Activated CD8-positive, alpha-beta T cell treated with anti-CD3 and anti-CD28 coated beads, Interleukin-2, amount 10 ng/mL, durations not matched to agents 7 days and 5 days (primary cell): ENCODE measurements at places on chromosomes 5 and 9. TPM values are rescaled to one million over a fixed set of nuclear protein-coding genes. Genes with fewer than 3 reads are reported as not detected.

Gene LCN9
- total RNA-seq: not detected

DNA sequence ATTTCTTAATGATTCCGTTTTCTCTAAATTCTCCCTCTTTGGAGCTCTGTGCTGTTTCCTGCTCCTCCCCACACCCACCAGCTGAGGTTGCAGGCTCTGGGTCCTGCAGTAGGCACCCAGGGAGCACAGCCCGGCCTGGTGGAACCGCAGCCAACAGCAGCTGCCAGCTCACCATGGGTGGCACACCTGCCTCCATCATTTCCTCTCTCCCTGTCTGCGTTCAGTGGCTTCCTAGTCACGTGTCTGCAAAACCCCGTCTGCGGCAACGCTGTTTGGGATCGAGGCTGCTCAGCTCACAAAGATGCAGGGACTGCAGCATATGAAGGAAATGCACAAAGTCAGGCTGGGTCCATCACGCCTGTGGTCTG lies 367.8 kb downstream of the IRX2 start:
- no peak for DNase-seq

DNA sequence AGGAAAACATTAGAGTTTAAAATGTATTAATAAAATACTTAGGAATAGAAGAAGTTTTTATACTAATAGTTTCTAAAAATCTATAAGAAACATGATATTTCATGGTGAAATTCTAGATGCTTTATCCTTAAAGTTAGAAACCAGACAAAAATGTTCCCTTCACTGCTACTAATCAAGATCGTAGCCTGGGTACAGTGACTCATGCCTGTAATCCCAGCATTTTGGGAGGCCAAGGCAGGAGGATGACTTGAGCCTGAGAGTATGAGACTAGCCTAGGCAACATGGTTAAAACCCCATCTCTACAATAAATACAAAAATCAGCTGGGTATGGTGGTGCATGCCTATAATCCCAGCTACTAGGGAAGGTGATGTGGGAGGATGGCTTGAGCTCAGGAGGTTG lies 30.4 kb upstream of the KLF9 start:
- DNase-seq: no peak

- no peak for DNase-seq
Observed at GRCh38 chr5:55004729-55005128, 19.3 kb upstream of the GZMK start.

Gene MPDZ
- not detected for total RNA-seq

DNA sequence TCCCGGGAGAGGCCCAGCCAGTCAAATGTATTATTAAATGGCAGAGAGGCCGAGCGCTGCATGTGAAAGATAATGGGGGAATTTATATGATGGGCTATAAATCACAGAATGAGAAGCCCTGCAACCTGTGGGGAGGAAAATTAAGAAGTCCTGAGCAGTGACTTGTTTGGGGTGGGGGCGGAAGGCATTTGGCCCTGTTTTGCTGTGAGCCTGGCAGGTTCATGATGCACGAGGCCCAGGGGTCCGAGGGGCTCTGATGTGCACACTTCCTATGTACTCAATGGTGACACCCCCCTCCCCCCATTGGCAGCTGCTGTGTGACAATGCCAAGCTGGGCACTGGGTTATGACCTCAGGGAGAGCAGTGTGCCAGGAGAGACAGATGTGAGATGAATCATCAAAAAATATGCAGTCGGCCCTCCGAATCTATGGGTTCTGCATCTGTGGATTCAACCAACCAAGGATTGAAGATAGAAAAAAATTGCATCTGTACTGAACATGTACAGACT lies 13.7 kb upstream of the DAB2IP start:
- DNase-seq: no peak

GRCh38 chr9:15268782-15269181 lies 38.2 kb downstream of the TTC39B start:
- DNase-seq: no peak

DNA sequence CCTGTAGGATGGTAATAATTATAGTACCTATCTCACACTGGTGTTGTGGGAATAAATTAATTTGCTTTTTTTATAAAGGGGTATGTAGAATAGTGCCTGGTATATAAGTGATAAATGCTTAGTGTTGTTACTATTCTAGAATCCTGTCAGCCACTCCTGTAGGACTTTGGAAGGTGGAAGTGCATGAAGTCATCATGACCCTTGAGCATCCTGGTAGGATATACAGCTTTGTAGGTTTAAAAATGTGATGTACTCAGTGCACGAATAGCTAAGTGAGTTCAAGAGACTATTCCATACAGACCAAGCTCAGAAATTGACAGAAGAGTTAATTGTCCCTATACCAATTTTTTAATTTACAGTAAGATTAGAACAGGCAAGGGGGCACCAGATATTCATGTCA lies 258.8 kb upstream of the RFX3 start:
- no peak for DNase-seq

DNA sequence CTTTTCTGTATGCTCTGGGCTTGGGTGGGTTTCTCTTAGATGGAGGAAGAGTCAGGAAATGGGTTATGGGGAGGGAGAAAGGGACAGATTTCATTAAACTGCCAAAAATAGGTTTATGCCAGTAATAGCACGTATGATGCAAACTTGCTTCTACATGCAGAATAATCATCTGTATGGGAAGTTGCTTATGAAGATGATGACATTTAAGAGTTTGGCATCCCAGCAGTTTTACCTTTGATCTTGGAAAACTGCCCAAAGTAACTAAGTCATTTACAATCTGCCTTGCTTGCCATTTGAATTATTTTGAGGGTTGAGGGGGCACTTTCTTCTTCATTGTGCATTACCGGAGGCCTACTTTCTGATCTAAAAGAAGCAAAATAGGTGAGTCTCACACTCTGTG lies 282.9 kb upstream of the ANKRD55 start:
- no peak for DNase-seq

DNA sequence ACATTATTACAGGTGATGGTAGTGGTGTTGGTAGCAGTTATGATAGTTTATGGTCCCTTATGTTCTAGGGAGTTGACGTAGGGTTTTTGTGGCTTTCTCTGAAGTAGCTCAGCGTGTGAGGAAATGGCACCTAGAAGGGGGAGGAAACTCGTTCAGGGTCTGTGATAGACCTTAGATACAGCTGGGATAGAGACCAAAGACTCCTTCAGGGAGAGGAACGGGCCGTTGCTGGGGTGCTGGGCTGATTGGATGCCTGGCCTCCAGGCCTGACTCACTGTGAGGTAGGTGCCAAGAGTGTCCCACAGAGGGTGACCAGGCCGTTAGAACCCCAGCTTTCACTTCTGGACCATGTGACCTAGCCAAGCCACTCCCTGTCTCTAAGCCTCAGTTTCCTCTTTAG lies 96.6 kb downstream of the DAB2IP start:
- peak; percentile 53 for DNase-seq

DNA sequence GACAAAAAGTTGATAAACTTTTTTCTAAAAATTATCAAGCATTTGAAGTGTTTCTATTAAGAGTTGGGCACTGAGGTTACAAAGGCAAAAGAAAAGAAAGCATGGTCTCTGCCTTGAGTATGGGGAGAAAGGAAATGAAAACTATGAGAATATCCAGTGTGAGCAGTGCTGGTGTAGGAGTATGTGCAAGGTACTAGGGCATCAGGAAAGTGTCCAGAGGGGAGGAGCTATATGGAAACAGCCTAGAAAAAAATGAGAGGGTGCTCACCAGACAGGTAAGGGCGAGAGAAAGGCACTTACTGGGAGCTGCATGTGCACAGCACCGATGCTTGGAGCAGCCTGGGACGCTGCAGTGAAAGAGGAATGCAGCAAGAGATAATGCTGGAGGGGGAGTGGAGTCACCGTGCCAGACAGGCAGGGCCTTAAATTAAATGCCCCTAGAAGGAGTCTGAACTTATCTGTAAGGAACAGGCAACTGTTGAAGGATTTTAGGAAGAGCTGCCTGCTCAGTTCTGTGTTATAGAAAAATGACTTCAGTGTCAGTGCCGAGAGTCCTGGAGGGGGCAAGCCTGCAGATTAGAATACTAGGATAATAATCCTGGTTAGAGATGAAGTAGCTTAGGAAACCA lies 14.0 kb downstream of the MCC start:
- DNase-seq: no peak

- DNase-seq: no peak
Observed at GRCh38 chr5:168239325-168239724, 52.1 kb upstream of the WWC1 start.

GRCh38 chr9:22389271-22389670 lies 57.4 kb upstream of the DMRTA1 start:
- no peak for DNase-seq

Gene CDC20B
- 0.13 TPM for total RNA-seq

Gene CATSPER3
- total RNA-seq: 0.68 TPM

DNA sequence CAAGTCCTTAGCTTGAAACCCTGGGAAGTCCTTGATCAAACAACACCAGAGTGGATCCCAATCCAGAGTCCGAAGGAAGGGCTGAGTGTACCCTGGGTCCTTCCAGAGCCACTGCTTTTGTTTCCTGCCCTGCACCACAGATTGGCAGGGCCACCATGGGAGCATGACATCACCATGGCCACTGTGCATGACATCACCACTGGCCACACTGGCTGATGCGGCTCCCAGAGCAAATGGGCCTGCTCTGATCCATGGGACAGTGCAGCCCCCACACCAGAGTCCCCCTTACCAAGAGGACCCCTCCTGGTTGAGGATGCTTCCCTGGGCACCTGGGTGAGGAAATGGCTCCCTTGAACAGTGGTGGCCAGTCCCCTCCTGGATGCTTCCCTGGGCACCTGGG lies 9.9 kb downstream of the SLC6A3 start:
- DNase-seq: no peak

DNA sequence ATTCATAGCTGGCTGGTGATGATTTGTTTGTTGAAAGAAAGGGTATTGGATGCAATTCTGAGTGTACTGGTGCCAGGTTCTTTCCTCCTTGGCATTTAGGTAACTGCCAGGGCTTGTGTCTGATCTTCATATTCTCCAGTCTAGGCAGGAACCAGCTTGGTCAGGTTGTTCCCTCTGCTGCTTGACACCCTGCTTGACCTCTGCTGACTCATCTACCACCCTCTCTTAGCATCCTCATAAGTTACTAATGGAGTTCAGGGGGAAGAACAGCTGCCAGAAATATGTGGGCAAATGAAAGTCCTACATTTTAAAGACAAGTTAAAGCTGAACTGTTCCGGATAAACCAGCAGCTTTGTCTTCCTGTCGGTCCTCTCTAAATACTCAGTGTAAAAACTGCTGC lies 116.1 kb upstream of the TNC start:
- DNase-seq: no peak

DNA sequence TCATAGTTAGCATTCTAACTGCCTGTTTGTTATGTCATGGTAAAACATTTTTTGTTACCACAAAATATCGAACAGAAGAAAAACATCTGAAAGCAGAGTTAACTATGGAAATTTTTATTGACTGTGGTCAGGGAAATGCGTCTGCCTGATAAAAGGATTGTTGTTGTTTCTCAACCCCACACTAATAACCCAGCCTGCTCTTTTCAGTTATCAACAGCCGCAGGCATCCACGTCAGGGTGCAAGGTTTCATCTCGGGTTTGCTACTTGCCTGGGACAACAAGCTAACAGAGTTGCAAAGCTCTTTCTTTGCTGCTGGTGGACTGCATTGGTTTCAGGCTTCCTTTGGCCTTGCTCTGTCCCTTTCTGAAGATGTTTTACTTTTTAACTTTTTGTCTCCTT lies 969.2 kb downstream of the CDH18 start:
- no peak for DNase-seq

GRCh38 chr5:9194509-9194908 lies 351.4 kb downstream of the SEMA5A start:
- DNase-seq: no peak

Gene CCL27
- total RNA-seq: not detected

GRCh38 chr9:28941856-28942255 lies 1368.6 kb upstream of the C9orf72 start:
- no peak for DNase-seq

DNA sequence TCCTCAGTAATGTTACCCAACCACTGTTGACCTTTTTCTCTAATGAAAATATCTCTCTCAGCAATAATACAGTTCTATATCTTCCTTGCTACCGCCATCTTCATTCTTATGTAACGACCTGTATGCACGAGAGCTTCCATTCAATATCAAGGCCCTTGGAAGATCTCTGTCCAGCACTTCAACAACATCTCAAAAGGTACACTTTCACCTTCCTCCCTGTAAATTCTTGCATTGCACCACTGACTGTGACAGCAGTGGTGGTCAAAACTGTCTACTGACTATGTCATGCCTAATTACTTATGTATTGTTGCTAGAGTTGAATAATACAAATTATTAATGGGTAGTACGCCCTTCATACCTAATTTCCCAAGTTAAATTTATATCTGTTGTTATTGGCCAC lies 53.3 kb downstream of the ANXA1 start:
- no peak for DNase-seq

Gene FBP1
- 0.21 TPM for total RNA-seq

Gene SOHLH1
- not detected for total RNA-seq

DNA sequence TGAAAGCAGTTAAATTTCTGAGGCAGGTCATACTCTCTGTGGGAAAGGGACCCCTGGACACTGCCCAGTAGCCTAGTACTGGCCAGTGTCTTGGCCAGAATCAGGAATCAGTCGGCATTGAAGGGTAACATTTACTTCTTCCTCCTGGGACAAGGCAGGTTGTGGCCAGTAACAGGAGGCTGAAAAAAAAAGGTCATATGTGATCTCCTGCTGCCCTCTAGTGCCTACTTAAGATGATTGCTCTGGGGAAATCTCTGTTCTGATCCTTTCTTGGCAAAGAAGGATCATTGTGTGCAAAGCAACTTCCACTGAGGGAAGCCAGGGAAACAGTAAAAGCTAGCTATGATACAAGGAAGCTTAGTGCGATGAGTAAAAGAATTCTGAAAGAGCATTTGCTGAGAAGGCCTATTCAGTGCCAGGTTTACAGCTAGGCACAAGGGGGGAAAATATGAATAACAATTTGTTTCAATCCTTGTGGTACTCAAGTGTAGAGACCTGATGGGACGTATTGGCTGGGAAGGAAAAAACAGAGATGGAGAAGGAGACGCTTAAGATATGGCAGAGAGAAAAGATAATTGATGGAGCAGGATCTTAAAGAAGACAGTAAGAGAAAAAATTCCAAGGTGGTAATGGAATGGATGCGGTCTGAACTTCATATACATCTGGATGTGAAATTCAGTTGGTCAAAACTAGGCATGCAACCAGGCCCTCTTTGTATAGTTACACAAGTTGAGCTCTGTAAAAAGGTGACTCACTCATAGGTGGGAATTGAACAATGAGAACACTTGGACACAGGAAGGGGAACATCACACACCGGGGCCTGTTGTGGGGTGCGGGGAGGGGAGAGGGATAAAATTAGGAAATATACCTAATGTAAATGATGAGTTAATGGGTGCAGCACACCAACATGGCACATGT lies 25.8 kb upstream of the TRIM32 start:
- peak; percentile 24 for DNase-seq

Gene HAPLN1
- total RNA-seq: not detected

GRCh38 chr9:107465467-107466451 lies 23.8 kb downstream of the KLF4 start:
- DNase-seq: peak; percentile 44

- no peak for DNase-seq
Observed at GRCh38 chr5:104599726-104600125, 1037.1 kb upstream of the NUDT12 start.

Gene IL3
- total RNA-seq: not detected

GRCh38 chr5:133924221-133924920 lies 44.1 kb downstream of the C5orf15 start:
- no peak for DNase-seq

GRCh38 chr9:132370592-132370991 lies 15.8 kb upstream of the SETX start:
- no peak for DNase-seq
